ENCODE measurements at places on chromosomes 13 and 19.

DNA sequence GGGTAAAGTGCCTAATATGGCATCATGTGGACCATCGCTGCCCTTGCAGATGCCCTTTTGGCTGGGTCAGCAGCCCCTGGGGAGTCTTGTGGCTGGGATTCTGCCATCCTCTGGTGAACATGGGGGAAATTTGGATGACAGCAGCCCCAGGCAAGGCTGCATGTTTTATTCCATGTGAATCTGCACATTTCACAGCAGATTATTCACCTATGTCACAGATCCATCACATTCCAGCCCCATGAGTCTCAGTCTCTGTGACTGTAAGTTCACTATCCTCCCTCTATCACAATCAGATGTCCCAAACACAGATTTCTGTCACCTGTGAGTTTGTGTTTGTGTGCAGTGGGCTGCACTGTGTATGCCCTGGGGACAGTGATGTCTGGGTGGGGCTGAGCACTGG, 36.8 kb upstream of the PSG9 start:
- no peak for DNase-seq

DNA sequence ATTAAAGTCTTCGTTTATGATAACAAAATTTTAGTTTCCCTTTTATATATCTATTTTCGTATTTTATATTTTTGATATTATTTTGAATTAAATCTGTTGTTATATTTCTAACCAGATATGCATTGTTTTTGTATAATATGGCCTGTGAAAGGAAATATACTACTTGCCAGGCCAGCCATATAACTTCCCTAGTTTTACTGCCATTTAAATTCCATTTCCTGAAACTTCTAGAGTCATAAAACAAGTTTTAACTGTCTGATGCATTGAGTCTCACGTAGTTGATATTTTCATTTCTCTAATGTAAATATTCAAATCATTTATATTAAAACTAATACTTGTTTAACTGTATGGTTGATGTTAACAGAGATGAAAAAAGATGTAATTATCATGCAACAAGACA, 13.5 kb downstream of the ESD start:
- no peak for DNase-seq

DNA sequence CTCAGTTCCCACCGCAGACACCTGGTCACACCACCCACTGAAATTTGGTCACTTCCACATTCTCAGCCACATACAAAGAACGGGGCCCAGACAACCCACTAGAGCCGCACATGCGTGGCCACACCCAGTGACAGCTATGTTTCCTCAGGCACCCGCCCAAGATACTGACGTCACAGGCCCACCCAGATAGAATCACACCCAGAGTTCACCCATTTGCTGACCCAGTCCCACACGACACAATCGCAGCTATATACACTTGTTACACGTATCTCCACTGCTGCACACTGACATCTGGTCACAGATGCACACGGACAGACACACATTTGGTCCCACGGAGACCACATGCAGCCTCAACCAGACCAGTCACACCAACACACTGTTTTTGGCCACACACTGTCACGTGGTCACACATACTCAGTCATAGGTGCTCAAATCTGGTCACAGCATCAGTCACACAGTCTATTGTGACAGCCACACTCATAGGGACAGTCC, 2.9 kb downstream of the NUMBL start:
- DNase-seq: no peak

- DNase-seq: no peak
These were observed 22.9 kb downstream of the SLC7A1 start for GRCh38 chr13:29572575-29572974.

GRCh38 chr13:106696140-106696539, 128.2 kb upstream of the ARGLU1 start:
- DNase-seq: no peak
